ENCODE measurements at places on chromosomes 12 and 14. TPM values are rescaled to one million over a fixed set of nuclear protein-coding genes. Genes with fewer than 3 reads are reported as not detected.

The OSBPL8 gene
- total RNA-seq, result 87.8 TPM

The BBS10 gene
- total RNA-seq, result 10.5 TPM

The TAS2R50 gene
- 3.1 TPM for total RNA-seq

The DBX2 gene
- not detected for total RNA-seq

The SRGAP1 gene
- 11.0 TPM for total RNA-seq

The POU6F1 gene
- total RNA-seq, result 19.2 TPM

The ZDHHC22 gene
- total RNA-seq, result 0.16 TPM

The SERPINA5 gene
- not detected for total RNA-seq

The C12orf50 gene
- total RNA-seq, result not detected

DNA sequence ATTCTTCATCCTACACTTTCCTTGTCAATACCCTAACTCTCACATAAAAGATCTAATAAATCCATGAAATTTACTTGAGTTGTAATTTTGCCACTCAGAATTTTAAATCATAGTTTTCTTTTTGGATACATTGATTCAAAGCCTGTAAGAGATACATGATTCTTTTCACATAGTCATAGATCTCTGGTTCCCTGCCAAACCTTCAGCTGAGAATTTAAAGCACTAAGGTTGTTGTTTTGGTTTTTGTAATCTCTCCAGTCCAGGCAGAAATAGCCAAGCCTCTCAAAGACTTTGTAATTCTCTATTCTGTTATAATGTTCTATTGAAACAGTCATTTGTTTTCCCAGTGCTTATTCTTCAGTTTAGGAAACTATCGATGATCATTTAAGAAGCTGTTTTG is 273.9 kb downstream of the TRHDE start:
- H3K27ac ChIP-seq, result no peak overlapping the region
- DNase-seq, result no peak
- peaks cover 11% of the 10 kb centered on the region for H3K27me3 ChIP-seq

DNA sequence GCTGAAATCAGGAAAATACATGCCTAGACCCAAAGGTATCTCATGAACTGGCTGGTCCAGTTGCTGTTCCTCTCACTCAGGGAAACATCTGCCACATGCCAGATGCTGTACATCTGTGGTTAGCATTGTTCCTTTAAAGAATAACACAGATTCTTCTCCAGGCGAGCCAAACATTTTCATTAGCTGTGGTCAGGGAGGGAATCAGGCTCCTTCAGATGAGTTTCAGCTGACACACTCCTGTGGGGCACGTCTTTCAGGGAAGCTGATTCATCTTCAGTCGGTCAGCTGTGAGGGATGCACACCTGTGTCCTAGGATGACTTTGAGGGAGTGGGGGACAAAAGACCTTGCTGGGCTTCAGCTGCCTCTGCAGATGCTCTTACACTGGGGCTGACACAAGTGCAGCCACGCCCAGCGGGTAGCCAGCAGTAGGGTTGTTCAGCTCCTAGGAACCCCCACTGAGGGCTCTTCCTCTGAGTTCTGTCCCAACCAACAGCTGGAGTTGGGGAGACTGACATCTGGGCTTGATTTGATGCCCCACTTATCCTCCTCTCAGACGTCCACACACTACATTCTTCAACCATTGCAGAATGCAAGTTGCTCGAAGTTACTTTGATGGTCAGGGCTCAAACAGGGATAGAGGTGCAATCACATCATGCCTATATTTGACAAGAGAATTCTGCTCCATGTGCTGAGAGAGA is 155.0 kb downstream of the NUAK1 start:
- no peaks in the 10 kb centered on the region for H3K27me3 ChIP-seq
- no peak for DNase-seq
- no peaks in the 10 kb centered on the region for H3K36me3 ChIP-seq

- H3K27me3 ChIP-seq, result no peaks in the 10 kb centered on the region
- no peaks in the 10 kb centered on the region for H3K36me3 ChIP-seq
- no peak for DNase-seq
- no peak overlapping the region for H3K27ac ChIP-seq
- H3K4me3 ChIP-seq, result peak overlapping the region; percentile 35
- H3K4me1 ChIP-seq, result peaks cover 4% of the 10 kb centered on the region
These were observed 94.7 kb downstream of the SLC2A13 start for GRCh38 chr12:40010899-40011774.

GRCh38 chr14:35133542-35134328 is 11.4 kb downstream of the PRORP start:
- H3K4me1 ChIP-seq, result peaks cover 2% of the 10 kb centered on the region
- H3K27me3 ChIP-seq, result no peaks in the 10 kb centered on the region
- peaks cover 35% of the 10 kb centered on the region for H3K36me3 ChIP-seq
- H3K27ac ChIP-seq, result no peak overlapping the region
- DNase-seq, result no peak

GRCh38 chr14:79091381-79091963 is 921.3 kb downstream of the NRXN3 start:
- H3K27ac ChIP-seq, result no peak overlapping the region
- no peaks in the 10 kb centered on the region for H3K36me3 ChIP-seq
- DNase-seq, result no peak

DNA sequence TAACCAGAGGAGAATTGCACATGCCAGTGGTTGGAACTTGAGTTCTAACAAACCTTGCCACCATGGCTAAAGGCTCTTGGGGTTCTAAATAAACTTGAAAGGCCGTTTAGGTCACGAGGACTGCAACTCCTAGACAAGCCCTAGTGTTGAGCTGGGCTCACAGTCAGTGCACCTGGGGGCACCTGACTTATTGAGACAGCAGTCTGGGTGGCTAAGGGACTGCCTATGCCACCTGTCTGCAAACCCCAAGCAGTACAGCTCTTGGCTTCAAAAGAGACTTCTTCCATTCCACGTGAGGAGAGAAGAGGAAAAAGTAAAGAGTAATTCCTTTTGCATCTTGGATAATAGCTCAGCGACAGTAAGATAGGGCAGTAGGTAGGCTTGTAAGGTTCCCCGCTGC is 765.6 kb upstream of the FOXG1 start:
- no peaks in the 10 kb centered on the region for H3K4me1 ChIP-seq
- no peak for DNase-seq
- H3K4me3 ChIP-seq, result no peak overlapping the region
- no peaks in the 10 kb centered on the region for H3K36me3 ChIP-seq
- no peak overlapping the region for H3K27ac ChIP-seq

DNA sequence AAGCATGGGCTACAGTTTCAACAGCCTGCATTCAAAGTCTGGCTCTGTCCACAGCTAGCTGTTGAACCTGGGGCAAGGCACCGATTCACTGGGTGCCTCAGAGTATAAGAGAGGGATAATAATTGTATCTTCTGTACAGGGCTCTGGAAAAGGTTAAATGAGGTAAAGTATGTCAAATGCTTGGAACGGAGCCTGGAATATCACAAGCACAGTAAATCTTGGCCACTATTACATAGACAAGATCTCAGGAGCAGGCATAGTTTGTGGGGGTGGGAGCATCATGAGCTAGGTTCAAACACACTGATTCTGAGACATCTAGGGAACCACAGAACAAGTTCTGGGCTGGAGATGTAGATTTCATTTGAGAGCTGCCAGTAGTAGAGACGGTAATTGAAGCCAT is 203.7 kb upstream of the NUDT4 start:
- DNase-seq, result no peak
- no peak overlapping the region for H3K27ac ChIP-seq
- H3K27me3 ChIP-seq, result no peaks in the 10 kb centered on the region
- H3K4me1 ChIP-seq, result peaks cover 10% of the 10 kb centered on the region

- H3K27ac ChIP-seq, result no peak overlapping the region
- peak; percentile 75 for DNase-seq
- peaks cover 1% of the 10 kb centered on the region for H3K4me1 ChIP-seq
These were observed 2.8 kb downstream of the TBX5 start for GRCh38 chr12:114403011-114403689.

- H3K4me3 ChIP-seq, result no peak overlapping the region
- DNase-seq, result no peak
- H3K27ac ChIP-seq, result no peak overlapping the region
These were observed 88.7 kb upstream of the KCNA1 start for GRCh38 chr12:4820971-4821370.

DNA sequence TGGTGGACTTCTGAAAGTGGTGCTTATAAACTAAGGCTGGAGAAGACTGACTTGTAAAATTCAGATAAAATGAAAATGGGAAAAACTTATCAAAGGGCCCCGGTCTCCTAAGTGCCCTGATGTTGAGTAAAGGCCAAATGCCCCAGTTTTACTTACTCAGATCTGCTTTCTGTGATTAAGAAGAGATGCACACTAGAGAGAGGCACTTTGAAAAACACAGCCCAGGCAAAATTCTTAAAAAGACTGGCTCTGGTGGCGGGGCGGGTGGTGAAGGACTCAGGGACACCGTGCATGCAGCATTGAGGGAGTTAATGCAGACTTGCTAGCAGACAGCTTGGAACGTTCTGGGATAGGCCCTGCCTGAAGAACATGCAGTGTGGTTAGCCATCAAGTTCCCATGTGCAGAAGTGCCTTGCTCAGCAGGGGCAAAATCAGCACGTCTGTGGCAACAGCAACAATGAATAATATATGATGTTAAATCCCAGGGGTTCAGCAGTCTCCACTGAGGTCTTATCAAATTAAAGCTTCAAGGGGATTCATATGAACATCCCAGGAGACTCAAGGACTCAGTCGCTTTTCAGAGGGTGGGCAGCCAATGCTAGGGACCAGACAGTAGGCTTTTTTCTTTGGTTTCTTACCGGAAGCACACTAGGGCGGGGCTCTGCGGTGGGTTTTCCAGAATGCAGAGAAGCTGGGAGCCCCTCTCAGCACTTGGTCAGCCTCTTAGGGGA is 105.0 kb downstream of the DAD1 start:
- peaks cover 5% of the 10 kb centered on the region for H3K27me3 ChIP-seq
- H3K4me3 ChIP-seq, result no peak overlapping the region
- DNase-seq, result no peak
- peak overlapping the region; percentile 72 for H3K27ac ChIP-seq

- no peaks in the 10 kb centered on the region for H3K27me3 ChIP-seq
- H3K36me3 ChIP-seq, result no peaks in the 10 kb centered on the region
These were observed 79.9 kb downstream of the ARF6 start for GRCh38 chr14:49972823-49973222.

GRCh38 chr14:100132161-100132902 is 27.1 kb downstream of the DEGS2 start:
- no peaks in the 10 kb centered on the region for H3K27me3 ChIP-seq
- peaks cover 10% of the 10 kb centered on the region for H3K4me1 ChIP-seq
- no peak overlapping the region for H3K4me3 ChIP-seq
- peaks cover 38% of the 10 kb centered on the region for H3K36me3 ChIP-seq
- peak overlapping the region; percentile 27 for H3K27ac ChIP-seq

GRCh38 chr14:20460458-20461224 is 593 bp downstream of the PIP4P1 start:
- DNase-seq, result no peak
- peaks cover 5% of the 10 kb centered on the region for H3K27me3 ChIP-seq
- H3K36me3 ChIP-seq, result peaks cover 26% of the 10 kb centered on the region
- H3K4me3 ChIP-seq, result peak overlapping the region; percentile 71
- peaks cover 16% of the 10 kb centered on the region for H3K4me1 ChIP-seq

- no peak overlapping the region for H3K27ac ChIP-seq
- no peaks in the 10 kb centered on the region for H3K27me3 ChIP-seq
- no peak for DNase-seq
- H3K4me1 ChIP-seq, result peaks cover 20% of the 10 kb centered on the region
- H3K36me3 ChIP-seq, result peaks cover 13% of the 10 kb centered on the region
- H3K4me3 ChIP-seq, result no peak overlapping the region
These were observed 77.0 kb downstream of the MSRB3 start for GRCh38 chr12:65355461-65355860.

GRCh38 chr12:57049890-57050289 is at the start of gene MYO1A:
TSS of gene MYO1A (minus strand) at chr12:57050129. CDS start at chr12:57048323, 1,806 bp downstream.
- H3K4me1 ChIP-seq, result peaks cover 3% of the 10 kb centered on the region
- peaks cover 5% of the 10 kb centered on the region for H3K36me3 ChIP-seq

- H3K4me1 ChIP-seq, result peaks cover 22% of the 10 kb centered on the region
- H3K4me3 ChIP-seq, result no peak overlapping the region
- peaks cover 19% of the 10 kb centered on the region for H3K36me3 ChIP-seq
These were observed 122.7 kb downstream of the KICS2 start for GRCh38 chr12:64099397-64099796.

DNA sequence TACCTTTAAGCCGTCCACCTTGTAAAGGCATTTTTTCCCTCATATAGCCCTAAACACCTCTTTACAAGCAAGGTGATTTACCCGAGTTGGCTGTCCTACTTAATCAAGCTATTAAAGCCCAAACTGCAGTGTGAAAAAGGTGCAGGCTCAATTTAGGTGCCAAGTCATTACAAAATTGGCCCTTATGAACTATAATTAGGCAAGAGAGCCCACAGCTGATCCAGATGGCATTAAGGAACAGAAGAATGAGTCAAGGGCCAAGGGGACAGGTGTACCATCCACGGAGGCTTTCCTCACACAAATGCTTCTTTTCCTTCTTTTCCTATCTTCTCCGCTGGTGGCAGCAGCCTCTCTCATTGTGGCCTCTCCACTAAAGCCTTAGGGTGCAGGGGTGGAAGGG is 90.5 kb downstream of the TTC8 start:
- H3K27ac ChIP-seq, result no peak overlapping the region
- no peak overlapping the region for H3K4me3 ChIP-seq
- no peaks in the 10 kb centered on the region for H3K4me1 ChIP-seq
- peaks cover 5% of the 10 kb centered on the region for H3K27me3 ChIP-seq

DNA sequence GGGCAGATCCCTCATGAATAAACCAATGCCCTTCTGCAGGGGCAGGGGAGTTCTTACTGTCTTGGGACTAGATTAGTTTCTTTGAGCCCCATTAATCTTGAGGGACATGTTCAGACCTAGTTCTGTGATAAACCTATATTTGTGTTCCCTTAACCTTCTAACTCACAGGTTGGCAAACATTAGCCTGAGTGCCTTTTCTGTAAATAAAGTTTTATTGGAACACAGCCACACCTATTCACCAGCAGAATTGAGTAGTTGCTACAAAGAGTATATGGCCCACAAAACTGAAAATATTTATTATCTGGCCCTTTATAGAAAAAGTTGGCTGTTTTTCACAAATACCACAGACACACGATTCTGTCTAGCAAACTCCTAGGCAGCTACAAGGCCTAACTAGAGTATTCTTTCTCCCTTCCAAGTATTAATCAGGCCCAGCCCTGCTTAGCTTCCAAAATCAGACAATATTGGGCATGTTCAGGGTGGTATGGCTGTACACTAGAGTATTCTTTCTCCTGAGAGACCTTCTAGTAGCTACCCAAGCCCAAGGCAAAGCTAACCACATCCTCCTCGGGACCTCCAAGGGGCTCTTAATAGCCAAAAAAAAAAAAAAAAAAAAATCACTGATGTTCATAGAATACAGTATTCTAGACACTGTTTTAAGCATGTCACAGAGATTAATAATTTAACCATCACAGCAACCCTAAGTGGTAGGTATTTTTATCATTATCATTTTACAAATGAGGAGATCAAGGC is 199.3 kb upstream of the PWP1 start:
- H3K4me3 ChIP-seq, result no peak overlapping the region
- DNase-seq, result no peak
- H3K36me3 ChIP-seq, result no peaks in the 10 kb centered on the region
- H3K4me1 ChIP-seq, result no peaks in the 10 kb centered on the region

DNA sequence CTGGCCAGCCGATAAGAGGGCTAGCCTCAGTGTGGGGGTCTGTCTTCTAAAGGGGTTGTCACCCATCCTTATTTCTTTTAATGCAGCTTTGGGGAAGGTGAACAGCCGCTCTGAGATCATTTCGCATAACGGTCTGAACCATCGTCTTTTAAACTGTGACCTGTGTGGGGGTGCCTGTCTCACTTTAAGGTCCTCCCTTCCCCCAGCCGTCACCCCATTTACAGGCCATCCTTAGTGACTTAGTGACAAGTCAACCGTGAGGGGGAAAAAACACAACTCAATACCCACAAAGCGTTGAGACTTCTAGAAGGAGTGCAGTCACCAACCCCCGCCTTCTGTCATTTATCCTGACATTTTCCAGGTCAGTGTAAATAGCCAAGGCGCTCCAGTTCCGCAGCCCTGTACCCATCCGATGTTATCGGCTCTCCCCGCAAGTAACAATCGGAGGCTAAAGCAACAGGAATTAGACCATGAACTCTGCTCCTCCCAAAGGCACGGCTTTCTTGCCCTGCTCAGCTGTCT is 505 bp upstream of the DENND5B start:
- H3K27ac ChIP-seq, result peak overlapping the region; percentile 91
- peaks cover 24% of the 10 kb centered on the region for H3K4me1 ChIP-seq
- H3K27me3 ChIP-seq, result peaks cover 3% of the 10 kb centered on the region
- no peaks in the 10 kb centered on the region for H3K36me3 ChIP-seq
- peak overlapping the region; percentile 83 for H3K4me3 ChIP-seq
